NCI-H2081 (cell line): ENCODE measurements at places on chromosomes 12 and 14.

- DNase-seq: no peak
Measured at GRCh38 chr12:66623455-66623854, 55.4 kb downstream of the GRIP1 start.

GRCh38 chr12:70948976-70949336 is 28.4 kb upstream of the PTPRR start:
- DNase-seq: no peak

DNA sequence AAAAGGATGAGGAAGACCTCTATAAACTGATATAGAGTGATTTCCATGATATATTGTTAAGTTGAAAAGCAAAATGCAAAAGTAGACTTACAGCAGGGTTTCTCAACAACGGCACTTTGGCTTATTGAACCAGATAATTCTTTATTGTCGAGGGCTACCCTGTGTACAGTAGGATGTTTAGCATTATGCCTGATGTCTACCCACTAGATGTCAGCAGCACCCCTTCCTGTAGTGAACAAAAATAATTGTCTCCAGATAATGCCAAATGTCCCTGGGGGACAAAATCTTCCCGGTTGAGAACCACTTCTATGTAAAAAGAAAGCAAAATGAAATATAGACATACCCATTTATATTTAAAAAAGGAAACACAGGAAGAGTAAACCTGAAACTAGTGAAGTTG is 32.4 kb downstream of the ABCD2 start:
- DNase-seq: no peak

DNA sequence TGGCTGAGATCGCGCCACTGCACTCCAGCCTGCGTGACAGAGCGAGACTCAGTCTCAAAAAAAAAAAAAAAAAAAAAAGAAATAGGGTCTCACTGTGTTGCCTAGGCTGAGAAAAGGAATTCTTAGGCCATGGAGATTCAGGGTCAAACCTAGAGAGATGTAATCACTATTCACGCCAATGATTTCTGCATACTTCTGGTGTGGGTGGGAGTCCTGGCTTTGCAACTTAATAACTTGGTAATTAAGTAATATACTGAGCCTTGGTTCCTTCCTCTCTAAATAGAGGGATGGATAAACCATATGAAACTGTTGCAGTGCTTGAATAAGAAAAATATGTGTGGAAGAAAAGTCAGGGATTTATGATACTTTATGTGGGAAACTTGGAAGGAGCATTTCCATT is 2.7 kb downstream of the ZNF410 start:
- no peak for DNase-seq

DNA sequence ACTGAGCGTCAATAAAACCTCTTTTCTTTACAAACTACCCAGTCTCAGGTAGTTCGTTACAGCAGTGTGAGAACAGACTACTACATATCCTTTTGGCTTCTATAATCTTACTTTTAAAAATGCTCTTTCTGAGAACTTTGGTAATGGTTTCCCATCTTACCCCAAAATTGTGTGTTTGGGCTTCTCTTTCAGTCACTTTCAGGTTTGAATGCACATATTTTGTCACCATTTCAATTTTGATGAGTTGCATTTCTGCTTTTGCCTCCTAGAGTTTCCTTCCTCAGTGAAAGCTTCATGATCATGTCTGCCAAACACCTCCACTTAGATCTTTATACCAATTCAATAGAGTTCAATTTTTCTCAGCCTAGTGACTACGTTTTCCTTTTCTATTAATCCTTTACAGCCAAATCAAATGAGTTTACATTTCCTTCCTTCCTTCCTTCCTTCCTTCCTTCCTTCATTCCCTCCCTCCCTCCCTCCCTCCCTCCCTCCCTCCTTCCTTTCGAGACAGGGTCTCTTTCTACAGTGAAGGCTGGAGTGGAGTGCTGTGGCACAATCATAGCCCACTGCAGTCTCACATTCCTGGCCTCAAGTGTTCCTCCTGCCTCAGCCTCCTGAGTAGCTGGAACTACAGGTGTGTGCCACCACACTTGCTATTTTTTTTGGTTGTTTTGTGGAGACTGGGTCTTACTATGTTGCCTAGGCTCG is 124.9 kb downstream of the BCAT1 start:
- DNase-seq: no peak

GRCh38 chr12:131938082-131938481 is 9.0 kb downstream of the PUS1 start:
- DNase-seq: no peak

DNA sequence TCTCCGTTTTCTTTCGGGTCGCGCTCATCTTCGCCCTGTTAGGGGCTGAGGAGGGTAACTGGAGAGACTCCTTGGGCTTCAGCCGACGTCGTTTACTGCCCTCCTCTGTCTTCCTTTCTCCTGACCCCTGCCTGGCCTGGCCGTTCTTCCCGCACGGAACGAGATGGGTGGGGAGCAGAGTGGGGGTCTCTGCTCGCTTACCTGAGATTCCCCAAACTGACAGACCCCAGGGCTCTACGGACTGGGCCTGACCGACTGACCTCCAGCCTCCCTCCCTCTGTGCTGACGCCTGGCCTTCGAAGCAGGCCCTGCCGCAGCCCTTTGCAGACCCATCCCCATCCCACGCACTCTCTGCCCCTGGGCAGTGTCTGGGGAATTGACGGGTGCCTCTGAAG is 439 bp downstream of the GOLGA5 start:
- DNase-seq: no peak

GRCh38 chr12:25725931-25726330 is 172.8 kb upstream of the LMNTD1 start:
- no peak for DNase-seq

DNA sequence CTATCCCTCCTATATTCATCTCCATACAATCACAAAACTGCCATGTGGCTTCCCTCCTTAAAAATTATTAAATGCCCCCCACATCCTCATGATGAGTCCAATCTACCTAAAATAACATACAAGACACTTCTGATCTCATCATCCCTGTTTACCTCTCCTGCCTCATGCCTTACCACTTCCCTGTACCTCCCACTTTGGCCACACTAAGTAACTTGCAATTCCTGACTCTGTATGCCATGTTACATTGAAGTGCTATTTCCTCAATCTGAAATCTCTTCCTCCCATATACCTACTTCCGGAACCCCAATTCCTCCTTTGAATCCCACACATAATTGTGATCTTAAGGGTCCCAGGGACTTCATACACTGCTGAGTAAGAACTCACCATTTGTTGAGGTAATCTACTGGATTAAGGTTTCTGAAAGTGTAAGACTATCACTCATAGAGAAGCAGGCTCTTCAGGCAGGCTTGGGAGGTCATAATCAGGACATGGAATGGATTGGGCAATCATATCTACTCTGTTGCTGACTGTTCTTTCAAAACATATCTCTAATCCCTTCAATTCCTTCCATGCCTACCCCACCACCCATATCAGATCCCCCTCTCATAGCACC is 117.6 kb upstream of the PLEKHG7 start:
- DNase-seq: no peak

GRCh38 chr14:91065266-91065665 is 4.8 kb upstream of the RPS6KA5 start:
- DNase-seq: no peak

DNA sequence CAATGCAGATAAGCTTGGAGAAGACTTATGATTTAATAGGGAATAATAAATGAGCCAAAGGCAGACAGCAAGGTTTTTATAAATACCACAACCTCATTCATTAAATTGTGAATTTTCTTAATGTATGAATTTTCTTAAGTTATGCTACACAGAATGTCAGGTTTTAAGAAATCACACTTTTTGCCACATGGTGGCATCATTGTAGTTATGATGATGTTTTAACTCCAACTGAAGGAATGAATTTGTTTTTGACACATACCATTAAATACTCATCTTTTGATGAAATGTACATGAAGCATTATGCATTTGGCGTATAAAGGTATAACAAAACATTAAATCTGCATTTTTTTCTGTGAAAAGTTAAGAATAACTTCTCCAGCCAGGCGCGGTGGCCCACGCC is 524.1 kb upstream of the FBXO33 start:
- DNase-seq: peak; percentile 3

- peak; percentile 67 for DNase-seq
Measured at GRCh38 chr12:45727980-45728629, 1.4 kb upstream of the ARID2 start.

- DNase-seq: no peak
Measured at GRCh38 chr14:89849931-89850330, 104.6 kb downstream of the EFCAB11 start.

- DNase-seq: no peak
Measured at GRCh38 chr12:112850383-112850782, 56.4 kb upstream of the OAS1 start.
